ENCODE measurements at places on chromosomes 7 and 10.

DNA sequence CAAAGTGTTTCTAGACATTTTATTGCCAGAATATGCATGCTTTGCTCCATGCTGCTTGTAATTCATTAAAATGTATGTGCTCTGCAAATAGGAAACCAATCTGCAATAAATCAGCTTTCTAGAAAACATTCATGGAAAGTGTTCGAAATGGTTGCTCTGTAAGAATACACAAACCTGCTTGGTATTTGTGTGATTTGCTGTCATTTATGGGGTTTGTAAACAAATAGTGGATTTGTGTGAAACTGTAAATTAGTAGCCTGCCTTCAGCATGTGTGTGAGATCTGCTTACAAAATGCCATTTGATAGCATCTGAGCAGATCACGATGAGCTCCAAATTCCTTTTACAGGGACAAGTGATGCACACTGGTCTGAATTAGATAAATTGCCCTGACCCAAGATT lies 219.0 kb upstream of the CSTF2T start:
- no peak for DNase-seq

GRCh38 chr10:91590142-91590903 lies 42.5 kb downstream of the PPP1R3C start:
- DNase-seq, result no peak

DNA sequence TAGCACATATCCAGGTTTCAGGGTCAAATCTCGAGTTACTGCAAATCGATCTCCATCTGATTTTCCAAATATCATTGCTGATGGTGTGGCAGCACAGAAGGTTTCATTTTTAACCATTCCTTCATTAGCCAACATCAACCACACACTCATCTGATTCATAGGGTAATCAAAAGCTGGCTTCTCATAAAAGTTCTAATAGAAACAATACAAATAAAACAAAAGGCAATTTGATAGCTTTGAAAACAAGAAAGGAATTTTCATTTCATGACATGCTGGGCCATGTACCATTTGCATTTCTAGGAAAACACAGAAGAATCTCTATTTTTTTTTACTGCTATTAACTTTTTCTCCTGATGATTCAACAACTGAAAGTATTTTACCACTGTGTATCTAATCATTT lies 147.7 kb upstream of the SLC26A5 start:
- no peak for DNase-seq

GRCh38 chr7:129804890-129805719 lies 147.7 kb downstream of the UBE2H start:
- no peak for DNase-seq
